ENCODE measurements at places on chromosomes 1 and 21. TPM values are rescaled to one million over a fixed set of nuclear protein-coding genes. Genes with fewer than 3 reads are reported as not detected.

CHIT1 gene
- 0.07 TPM for total RNA-seq

INAVA gene
- 43.9 TPM for total RNA-seq

RIPPLY3 gene
- total RNA-seq = 2.6 TPM

AADACL4 gene
- total RNA-seq = not detected

MAN1C1 gene
- 11.6 TPM for total RNA-seq

OLFML3 gene
- total RNA-seq = 69.9 TPM

HHAT gene
- 0.66 TPM for total RNA-seq

FABP3 gene
- 19.3 TPM for total RNA-seq

GBP6 gene
- not detected for total RNA-seq

IL6R gene
- 13.8 TPM for total RNA-seq

PTPN22 gene
- total RNA-seq = not detected

MCOLN3 gene
- total RNA-seq = 7.2 TPM

FCMR gene
- total RNA-seq = not detected

PYCR2 gene
- total RNA-seq = 109 TPM

PCBP3 gene
- 7.8 TPM for total RNA-seq

TBX19 gene
- total RNA-seq = 0.82 TPM
